ENCODE measurements at places on chromosomes 2 and 18. TPM values are rescaled to one million over a fixed set of nuclear protein-coding genes. Genes with fewer than 3 reads are reported as not detected.

DNA sequence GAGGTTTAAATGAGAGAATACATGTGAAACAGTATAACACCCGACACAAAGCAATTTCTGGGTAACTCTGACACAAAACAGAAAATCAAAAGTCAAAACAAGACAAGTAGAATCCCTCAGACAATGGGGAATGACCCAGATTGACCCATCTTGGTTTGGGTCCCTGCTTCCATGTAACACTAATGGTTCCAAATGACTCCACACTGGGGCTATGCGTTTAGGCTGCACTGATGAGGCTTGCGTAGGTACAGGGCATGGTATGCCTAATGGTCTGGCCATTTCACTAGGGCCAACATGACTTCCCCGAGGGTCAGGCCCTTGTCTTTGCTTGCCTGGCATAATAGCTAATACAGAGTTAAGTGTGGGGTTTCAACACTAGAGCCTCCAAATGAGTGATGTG is 27.2 kb upstream of the NFE2L2 start:
- no peaks in the 10 kb centered on the region for H3K27me3 ChIP-seq
- DNase-seq, result no peak
- no peak overlapping the region for H3K4me3 ChIP-seq
- H3K4me1 ChIP-seq, result peaks cover 25% of the 10 kb centered on the region
- no peak overlapping the region for H3K27ac ChIP-seq

Gene FSHR
- not detected for polyA plus RNA-seq

GRCh38 chr2:12948231-12948960 is 231.7 kb downstream of the TRIB2 start:
- no peak overlapping the region for H3K27ac ChIP-seq
- H3K4me3 ChIP-seq, result no peak overlapping the region
- no peaks in the 10 kb centered on the region for H3K36me3 ChIP-seq
- DNase-seq, result no peak
- no peaks in the 10 kb centered on the region for H3K27me3 ChIP-seq

Gene TACR1
- polyA plus RNA-seq, result not detected

GRCh38 chr2:38661306-38661705 is 4.6 kb upstream of the GALM start:
- H3K27ac ChIP-seq, result no peak overlapping the region
- no peaks in the 10 kb centered on the region for H3K36me3 ChIP-seq
- H3K4me1 ChIP-seq, result peaks cover 49% of the 10 kb centered on the region
- no peaks in the 10 kb centered on the region for H3K27me3 ChIP-seq
- no peak overlapping the region for H3K4me3 ChIP-seq

DNA sequence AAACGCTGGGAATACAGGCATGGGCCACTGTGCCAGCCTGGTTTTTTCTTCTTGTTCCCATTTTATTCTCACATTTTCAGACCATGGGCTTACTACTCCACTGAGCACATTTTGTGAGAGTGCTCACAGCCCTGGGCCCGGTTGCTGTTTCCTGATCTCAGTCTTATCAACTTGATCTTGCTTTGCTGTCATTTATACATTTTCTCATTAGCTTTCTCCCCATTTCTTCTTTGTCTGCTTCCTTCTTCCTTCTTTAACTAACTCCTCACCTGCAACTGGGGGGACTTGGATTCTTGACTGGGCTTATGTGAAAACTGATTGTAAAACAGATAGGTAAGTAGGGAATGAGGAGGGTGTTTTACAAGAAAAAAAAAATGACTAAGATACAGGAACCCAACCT is 117.3 kb downstream of the PLB1 start:
- H3K27ac ChIP-seq, result peak overlapping the region; percentile 55
- H3K36me3 ChIP-seq, result no peaks in the 10 kb centered on the region
- H3K4me3 ChIP-seq, result no peak overlapping the region
- peaks cover 62% of the 10 kb centered on the region for H3K4me1 ChIP-seq
- DNase-seq, result peak; percentile 48

Gene KLF7
- 17.4 TPM for polyA plus RNA-seq

Gene CFC1
- not detected for polyA plus RNA-seq

Gene PLGLB2
- polyA plus RNA-seq, result 0.14 TPM

DNA sequence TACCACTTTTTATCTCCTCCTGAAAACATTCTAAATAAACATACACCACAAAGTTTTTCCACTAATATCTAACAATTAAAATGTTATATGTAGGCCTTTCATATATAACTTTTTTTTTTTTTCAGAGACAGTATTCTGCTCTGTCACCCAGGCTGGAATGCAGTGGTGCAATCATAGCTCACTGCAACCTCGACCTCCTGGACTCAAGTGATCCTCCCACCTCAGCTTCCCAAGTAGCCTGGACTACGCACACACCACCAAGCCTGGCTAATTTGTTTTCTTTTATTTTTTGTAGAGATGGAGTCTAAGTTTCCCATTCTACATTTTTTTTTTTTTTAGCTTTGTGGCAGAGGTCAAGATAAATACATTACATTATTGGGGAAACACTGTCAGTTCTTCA is 1612.6 kb upstream of the NXPH2 start:
- H3K4me3 ChIP-seq, result no peak overlapping the region
- no peak for DNase-seq
- H3K4me1 ChIP-seq, result no peaks in the 10 kb centered on the region
- no peaks in the 10 kb centered on the region for H3K27me3 ChIP-seq
- no peaks in the 10 kb centered on the region for H3K36me3 ChIP-seq

DNA sequence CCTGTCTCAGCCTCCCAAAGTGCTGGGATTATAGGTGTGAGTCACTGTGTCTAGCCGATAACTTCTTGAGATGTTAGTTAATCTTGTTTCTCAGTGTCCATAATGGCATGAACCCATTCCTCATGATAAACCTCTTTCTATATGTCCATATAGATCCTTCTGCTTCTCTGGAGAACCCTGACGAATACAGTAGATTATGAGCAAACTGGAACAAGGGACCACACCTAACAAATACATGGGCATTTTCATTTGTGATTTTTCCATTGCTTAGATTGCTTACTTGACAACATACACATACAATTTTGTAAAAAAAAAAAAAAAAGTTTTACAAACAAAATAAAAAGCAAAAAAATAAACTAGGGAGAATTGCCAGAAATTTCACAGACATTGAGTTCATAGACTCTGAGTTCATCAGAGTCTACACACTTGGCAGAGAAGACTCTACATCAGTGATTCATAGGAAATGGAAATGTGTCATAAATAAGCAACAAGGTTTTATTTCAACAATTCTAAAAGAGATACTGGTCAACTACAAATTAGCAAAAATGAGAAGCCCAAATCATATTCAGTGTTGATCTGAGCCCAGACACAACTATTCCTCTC is 96.7 kb downstream of the GALR1 start:
- H3K4me1 ChIP-seq, result no peaks in the 10 kb centered on the region
- no peak overlapping the region for H3K4me3 ChIP-seq
- no peak overlapping the region for H3K27ac ChIP-seq
- no peaks in the 10 kb centered on the region for H3K27me3 ChIP-seq
- no peak for DNase-seq

Gene DNAJC10
- polyA plus RNA-seq, result 52.2 TPM

DNA sequence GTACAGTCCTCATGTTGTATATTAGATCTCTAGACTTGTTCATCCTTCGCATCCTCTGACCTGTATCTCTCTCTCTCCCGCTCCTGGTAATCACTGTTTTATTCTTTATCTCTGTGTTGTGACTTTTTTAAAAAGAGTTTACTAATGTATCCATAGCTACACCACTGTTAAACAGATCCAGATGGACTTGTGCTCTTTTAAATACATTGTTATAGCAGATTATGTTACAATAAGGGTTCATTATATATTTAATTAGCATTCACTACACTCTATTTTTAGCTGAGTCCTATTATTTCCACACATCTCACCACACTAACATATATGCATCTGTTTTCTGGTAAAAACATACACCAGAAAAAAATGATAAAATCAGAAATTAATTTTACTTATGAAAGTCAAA is 90.5 kb downstream of the RBM43 start:
- H3K4me3 ChIP-seq, result no peak overlapping the region
- no peaks in the 10 kb centered on the region for H3K27me3 ChIP-seq
- no peak for DNase-seq
- no peaks in the 10 kb centered on the region for H3K4me1 ChIP-seq
- no peaks in the 10 kb centered on the region for H3K36me3 ChIP-seq
- H3K27ac ChIP-seq, result no peak overlapping the region

DNA sequence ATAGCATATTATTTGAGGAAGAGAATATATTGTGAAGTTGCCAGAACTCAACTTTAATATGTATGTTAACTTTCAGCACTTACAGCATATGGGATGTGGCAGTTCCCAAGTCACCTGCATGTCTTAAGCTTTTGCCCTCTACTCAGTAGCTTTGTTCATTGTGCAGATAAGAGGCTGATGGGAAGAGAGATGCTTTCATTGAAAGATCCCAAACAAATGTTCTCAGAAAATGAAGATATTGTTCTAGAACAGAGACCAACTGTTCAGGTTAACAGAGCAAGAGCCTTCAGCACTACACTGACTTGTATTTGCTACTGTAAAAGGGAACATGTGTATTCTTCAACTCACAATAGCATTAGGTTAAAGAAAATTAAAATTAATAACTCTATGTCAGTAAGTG is 28.1 kb downstream of the GAREM1 start:
- no peaks in the 10 kb centered on the region for H3K36me3 ChIP-seq
- DNase-seq, result no peak
- no peaks in the 10 kb centered on the region for H3K27me3 ChIP-seq
- no peaks in the 10 kb centered on the region for H3K4me1 ChIP-seq
- H3K4me3 ChIP-seq, result no peak overlapping the region

- H3K27ac ChIP-seq, result no peak overlapping the region
- H3K4me1 ChIP-seq, result no peaks in the 10 kb centered on the region
- no peaks in the 10 kb centered on the region for H3K27me3 ChIP-seq
Observed at GRCh38 chr2:80002112-80002511, 302.4 kb downstream of the LRRTM1 start.

Gene ABCB11
- polyA plus RNA-seq, result not detected

Gene INHBB
- not detected for polyA plus RNA-seq

Gene IL36B
- not detected for polyA plus RNA-seq

- no peak overlapping the region for H3K4me3 ChIP-seq
- H3K4me1 ChIP-seq, result no peaks in the 10 kb centered on the region
- no peak overlapping the region for H3K27ac ChIP-seq
- no peaks in the 10 kb centered on the region for H3K36me3 ChIP-seq
- no peaks in the 10 kb centered on the region for H3K27me3 ChIP-seq
- no peak for DNase-seq
Observed at GRCh38 chr18:7575465-7576028, 8.4 kb downstream of the PTPRM start.

DNA sequence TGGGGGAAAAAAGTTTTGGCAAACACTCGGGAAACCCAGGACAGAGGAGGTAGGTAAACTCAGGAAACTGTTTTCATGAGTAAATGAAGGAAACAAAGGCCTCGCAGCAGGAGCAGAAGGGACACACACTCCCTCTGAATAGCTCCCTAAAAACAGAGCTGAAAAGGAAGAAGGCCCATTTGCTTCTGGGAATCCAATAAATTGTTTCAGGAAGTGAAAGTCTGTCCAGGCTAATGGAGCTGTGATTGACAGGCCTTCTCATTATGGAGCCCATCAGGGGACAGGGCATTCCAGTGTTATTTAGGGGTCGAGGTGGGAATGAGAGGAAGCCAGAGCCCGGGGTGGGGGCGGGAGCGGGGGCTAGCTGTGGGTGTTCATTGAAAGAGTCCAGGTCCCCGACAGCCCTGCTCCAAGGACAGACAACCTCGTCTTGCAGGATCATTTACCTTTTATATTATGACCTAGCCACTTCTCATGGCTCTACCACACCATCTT is 81.2 kb downstream of the GBX2 start:
- no peaks in the 10 kb centered on the region for H3K36me3 ChIP-seq
- H3K27ac ChIP-seq, result no peak overlapping the region
- H3K4me3 ChIP-seq, result no peak overlapping the region

- no peak for DNase-seq
- H3K27ac ChIP-seq, result no peak overlapping the region
- H3K27me3 ChIP-seq, result no peaks in the 10 kb centered on the region
- no peaks in the 10 kb centered on the region for H3K36me3 ChIP-seq
- H3K4me3 ChIP-seq, result no peak overlapping the region
- H3K4me1 ChIP-seq, result no peaks in the 10 kb centered on the region
Observed at GRCh38 chr2:78985558-78985957, 39.9 kb upstream of the REG3G start.

Gene HK2
- 4.9 TPM for polyA plus RNA-seq

Gene RAX
- polyA plus RNA-seq, result not detected

DNA sequence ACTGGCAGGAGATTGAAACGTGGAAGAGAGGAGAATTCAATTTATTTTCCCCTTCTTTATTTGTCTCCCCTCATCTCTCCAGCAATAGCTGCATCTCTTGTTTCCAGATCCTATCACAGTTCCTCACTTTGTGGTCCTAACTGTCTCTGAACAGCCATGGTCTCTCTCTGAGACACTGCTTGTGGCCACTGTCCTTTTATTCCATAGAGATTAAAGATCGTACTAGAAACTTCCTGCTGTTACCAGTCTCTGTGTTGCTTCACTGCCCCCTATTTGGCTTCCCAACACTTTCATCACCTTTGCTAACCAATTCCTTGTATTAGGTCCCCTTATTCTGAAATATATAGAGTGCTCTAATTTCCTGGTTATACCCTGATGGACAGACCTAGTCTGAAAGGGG is 48.9 kb upstream of the CAVIN2 start:
- DNase-seq, result no peak
- H3K4me1 ChIP-seq, result no peaks in the 10 kb centered on the region
- no peaks in the 10 kb centered on the region for H3K36me3 ChIP-seq
- H3K27me3 ChIP-seq, result peaks cover 3% of the 10 kb centered on the region
